ENCODE measurements at places on chromosomes 6 and 20.

GRCh38 chr20:24365670-24366069, 103.8 kb upstream of the SYNDIG1 start:
- no peak for DNase-seq

GRCh38 chr20:44730441-44730840, 15.2 kb upstream of the KCNK15 start:
- no peak for DNase-seq

- DNase-seq = no peak
Measured at GRCh38 chr20:12095180-12095920, 177.7 kb downstream of the BTBD3 start.

DNA sequence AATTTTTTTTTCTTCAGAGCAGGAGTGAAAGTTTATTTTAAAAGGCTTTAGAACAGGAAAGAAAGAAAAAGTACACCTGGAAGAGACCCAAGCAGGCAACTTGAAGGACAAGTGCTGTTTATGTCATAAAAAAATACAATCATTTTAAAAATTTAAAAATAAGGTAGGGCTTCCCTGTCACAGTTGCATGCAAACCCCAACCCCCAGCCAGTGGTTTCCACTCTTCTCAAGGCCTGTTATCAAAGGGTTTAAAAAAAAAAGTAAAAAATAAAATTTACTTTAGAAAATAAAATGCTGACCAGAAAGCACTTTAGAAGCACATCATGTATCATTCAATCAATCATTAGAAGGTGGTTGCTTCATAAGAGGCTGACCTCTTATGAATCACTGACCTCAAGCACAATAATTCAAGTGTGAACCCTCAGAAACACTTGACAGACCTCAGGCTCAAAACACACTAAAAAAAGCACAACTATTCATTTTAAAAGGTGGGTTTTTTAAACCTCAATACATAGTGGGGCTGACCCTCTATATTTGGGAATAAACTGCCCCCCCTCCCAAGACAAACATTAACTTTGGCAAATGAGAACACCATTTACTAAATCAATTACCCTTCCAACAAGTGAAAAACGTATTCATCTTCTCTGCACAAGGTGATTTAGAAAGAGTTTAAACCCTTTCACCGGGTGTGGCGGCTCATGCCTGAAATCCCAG, 15.6 kb downstream of the ILRUN start:
- no peak for DNase-seq

DNA sequence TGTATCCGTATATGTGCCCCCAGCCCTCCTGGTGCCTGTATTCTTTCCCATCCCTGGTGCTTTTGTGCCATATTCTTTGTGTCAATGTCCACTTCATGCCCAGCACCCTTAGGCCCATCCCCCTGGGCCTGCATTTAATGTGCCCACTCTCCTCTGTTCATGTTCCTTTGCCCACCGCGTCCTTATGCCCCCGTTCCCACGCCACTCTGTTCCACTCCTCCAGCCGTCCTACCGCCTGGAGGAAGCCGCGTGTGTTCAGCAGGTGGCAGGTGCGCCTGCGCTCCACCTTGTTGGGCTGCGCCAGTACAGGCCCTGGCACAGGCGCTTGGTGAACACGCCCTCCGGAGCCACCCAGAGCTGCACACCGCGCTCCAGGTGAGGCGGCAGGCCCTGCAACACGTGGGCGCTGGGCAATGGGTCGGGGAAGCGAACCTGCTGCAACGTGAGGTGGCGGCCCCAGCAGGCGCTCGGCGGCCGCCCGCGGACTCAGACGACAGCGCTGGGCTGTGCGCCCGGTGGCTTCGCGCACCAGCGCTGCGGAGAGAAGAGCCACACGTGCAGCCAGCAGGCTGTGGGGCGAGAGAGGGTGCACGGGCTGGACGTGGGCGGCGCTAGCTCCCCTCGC, 4.0 kb upstream of the FOXS1 start:
- DNase-seq = no peak

DNA sequence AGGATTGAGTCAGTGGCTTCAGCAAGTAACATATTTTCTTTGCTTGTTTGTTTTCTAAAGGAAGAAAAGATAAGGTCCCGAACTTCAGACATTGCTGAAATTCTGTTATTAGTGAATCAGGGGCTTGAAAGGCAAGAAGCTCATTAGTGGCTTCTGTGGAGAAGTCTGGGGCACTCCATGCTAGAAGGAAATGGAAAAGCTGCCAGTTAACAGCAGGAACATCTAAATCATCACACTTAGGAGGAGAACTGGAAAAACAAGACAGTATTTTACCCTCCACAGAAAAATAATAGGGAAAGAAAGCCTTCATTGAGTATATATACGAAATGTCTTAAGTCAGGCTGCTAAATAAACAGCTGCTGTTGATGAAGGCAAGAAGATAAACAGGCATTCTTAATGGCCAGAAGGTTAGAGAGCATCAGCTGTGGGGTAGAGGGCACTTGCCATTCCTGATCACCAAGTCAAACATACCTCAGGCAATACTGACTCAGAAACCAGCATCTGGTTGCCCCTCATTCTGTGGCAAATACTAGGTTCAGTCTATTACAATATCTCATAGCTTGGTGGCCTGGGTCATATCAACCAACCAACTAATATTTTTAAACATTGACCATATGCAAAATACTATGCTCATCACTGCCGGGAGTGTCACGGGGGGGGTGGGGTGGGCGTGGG, 143.2 kb upstream of the TENT5A start:
- DNase-seq = no peak

- no peak for DNase-seq
Measured at GRCh38 chr20:14288341-14289330, 48.8 kb downstream of the FLRT3 start.

- no peak for DNase-seq
Measured at GRCh38 chr20:45872626-45873025, 8.4 kb upstream of the ZSWIM1 start.

DNA sequence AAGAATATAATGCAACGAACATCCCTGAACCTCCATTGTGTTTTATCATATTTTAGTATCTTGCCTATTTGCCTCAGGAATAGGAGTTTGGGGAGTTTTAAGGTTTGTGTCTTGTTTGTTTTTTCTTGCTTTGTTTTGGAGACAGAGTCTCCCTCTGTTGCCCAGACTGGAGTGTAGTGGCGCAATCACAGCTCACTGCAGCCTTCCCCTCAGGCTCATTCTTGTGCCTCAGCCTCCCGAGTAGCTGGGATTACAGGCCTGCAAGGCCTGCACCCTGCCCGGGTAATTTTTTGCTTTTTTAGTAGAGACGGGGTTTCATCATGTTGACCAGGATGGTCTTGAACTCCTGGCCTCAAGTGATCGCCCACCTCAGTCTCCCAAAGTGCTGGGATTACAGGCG, 63.3 kb upstream of the CARMIL1 start:
- no peak for DNase-seq

GRCh38 chr6:166167801-166168615, at the start of gene TBXT:
Gene TBXT (minus strand): TSS chr6:166167851. CDS start chr6:166167591, 260 bp downstream.
- no peak for DNase-seq

- no peak for DNase-seq
Measured at GRCh38 chr20:24787621-24788020, 161.4 kb upstream of the CST7 start.

- no peak for DNase-seq
Measured at GRCh38 chr20:37291724-37292126, 2.3 kb downstream of the MANBAL start.

DNA sequence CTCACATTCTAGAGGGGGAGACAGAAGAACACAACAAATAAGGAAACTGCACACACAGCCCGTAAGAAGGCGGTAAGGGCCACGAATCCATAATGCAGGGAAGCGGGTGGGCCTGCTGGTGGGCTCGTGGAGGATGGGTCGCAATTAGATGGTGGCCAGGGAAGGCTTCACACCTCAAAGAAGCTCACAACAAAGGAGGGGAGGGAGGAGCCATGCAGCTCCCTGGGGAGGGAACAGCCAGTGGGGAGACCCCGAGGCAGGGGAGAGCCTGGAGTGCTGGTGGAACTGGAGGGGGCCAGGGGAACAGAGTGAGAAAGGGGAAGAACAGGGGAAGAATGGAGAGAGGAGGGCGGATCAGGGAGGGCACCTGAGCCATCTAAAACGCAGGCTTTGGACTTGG, 13.4 kb downstream of the SRC start:
- no peak for DNase-seq

GRCh38 chr6:24080711-24081110, 45.3 kb upstream of the NRSN1 start:
- no peak for DNase-seq

- DNase-seq = no peak
Measured at GRCh38 chr6:138821519-138821918, 25.6 kb downstream of the ECT2L start.

- no peak for DNase-seq
Measured at GRCh38 chr6:33429750-33430052, 9.8 kb downstream of the SYNGAP1 start.

DNA sequence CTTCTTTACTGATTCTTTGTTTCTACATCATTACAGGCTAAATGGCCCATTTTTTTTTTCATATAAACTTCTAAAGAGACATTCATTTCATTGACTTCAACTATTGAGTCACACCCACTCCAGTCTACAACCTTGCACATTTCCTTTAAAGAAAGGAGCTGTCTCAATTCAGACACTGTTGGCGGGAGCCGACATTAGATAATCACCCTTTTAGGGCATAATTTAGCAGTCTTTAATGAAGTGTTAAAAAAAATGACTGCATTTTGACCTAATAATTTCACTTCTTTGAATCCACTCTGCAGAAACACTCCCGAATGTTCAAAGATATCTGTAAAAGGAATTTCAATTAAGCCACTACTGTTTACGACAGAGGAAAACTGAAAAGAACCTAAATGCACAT, 1.5 kb downstream of the EPM2A start:
- DNase-seq = no peak

DNA sequence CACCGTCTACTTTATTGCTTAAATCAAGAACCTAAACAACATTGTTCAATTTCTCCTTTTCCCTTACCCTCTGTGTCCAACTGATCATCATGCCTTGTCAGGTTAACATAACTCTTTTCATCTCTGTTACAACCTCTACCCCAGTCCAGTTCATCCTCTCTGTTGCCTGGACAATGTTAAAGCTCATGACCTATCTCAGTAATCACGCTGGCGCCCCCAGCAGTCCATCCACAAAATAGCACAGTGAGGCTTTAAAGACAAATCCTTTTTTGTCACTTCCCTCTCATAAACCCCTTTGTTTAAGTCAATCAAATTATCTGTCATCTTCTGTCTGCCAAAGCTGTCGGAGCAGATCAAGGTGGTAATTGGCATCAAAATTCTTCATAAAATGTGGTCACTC, 140.1 kb downstream of the QKI start:
- DNase-seq = no peak

DNA sequence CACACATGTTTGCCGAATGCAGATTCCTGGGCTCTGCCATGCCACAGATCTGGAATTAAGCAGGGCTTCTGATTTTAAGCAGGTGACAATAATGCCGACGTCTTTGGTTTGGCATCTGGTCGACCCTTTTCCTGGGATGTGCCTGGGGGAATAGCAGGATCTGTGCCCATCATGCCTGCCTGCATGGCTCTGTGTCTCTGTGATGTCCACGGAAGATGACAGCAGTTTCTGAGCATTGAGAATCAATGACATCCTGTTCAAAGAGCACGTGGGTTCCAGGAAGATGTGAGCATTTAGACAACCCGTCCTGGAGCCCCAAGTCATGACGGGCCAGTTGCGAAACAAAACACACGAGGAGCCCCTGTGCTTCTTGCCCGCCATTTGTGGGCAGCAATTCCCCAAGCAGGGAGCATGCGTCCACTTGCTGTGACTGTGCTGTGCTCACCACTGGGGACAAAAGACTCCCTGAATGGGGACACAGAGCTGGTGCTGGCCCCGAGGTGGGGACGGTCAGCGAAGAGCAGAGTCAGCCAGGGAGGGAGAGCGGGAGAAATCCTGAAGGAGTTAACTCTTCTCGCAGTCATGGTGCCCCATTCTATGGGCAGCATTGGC, 110.1 kb downstream of the ERMARD start:
- DNase-seq = no peak

GRCh38 chr20:20199361-20200160, 147.2 kb downstream of the CFAP61 start:
- no peak for DNase-seq

DNA sequence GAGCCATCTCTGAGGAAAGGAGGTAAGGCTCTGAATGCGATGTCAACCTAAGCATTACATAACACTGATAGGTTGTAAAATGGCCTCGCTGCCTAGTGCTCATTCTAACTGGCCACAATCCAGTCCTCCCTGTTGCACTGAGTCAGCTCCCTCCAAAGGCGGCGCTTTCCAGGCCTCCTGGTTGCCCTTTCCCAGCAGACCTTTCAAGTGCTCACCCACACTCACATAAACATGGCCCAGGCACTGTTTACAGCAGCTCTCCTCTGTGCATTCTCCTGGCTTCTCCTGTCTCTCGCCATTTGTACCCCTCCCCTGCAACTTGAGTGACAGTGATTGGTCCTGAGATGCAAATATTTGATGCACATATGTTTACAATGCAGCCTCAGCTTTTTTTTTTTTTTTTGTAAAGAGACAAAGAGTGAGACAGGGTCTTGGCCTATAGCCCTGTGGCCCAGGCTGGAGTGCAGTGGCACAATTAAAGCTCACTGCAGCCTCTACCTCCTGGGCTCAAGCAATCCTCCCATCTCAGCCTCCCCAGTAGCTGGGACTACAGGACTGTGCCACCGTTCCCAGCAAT, 36.8 kb upstream of the PRND start:
- DNase-seq = no peak

DNA sequence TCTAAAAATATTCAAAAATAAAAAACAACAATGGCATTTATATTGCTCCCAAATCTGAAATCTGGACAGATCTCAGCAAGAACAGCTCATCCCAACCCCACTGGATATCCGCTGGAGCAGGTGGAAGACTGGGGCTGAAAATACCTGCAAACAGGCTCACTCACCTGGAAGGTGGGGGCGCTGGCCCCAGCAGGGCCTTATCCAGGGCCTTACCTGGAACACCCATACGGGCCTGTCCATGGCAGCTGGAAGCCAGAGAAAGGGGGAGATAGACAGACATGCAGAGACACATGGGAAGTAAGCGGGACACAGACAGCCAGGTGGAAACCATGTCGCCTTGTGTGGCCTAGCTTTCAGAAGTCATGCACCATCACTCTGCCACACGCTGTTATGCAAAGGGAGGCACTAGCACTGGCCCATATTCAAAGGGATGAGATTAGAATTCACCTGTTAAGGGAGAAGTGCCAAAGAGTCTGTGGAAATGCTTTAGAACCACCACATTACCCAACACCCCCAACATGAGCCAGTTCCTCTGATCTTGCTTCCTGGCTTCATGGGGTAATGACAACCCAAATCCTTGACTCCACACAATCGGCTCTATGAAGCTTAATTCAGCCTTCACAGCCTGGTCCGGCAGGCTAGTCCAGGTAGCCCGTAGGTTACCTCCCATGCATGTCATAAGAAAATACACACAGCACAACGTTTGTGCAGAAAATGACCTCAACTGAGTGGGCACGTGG, 99.0 kb upstream of the CDYL start:
- DNase-seq = no peak

GRCh38 chr6:51526922-51527321, 560.5 kb downstream of the PKHD1 start:
- DNase-seq = no peak

GRCh38 chr6:147825848-147826247, 317.4 kb downstream of the SAMD5 start:
- no peak for DNase-seq

- DNase-seq = no peak
Measured at GRCh38 chr6:167405778-167406532, 81.1 kb downstream of the TTLL2 start.

GRCh38 chr6:83615025-83615999, 93.6 kb downstream of the SNAP91 start:
- no peak for DNase-seq

All from esophagus squamous epithelium (tissue), 5 donors.